NCI-H1436 treated with DMSO at 0.1 percent for 48 hours (cell line): ENCODE measurements at places on chromosomes 16 and 17.

DNA sequence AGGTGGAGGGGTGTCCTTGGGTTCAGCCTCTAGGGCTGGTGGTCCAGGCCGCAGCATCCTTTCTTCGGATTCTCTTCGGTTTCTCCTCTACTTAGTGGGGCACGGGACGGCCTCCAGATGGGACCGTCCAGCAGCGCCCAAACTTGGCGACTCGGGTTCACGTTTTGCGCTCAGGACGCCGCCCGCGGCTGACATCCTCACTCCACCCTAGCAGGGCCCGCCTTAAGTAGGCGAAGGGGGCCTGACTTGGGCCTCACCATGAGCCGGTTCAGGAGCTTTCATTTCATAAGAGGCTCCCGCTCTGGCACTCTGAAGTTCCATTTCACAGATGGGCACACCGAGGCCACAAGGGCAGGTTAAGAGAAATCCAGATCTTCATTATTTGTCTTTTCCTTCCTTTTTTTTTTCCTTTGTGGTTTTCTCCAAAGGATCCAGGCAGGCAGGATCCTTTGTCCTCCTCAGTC, 141.2 kb downstream of the SEC14L1 start:
- DNase-seq = no peak

DNA sequence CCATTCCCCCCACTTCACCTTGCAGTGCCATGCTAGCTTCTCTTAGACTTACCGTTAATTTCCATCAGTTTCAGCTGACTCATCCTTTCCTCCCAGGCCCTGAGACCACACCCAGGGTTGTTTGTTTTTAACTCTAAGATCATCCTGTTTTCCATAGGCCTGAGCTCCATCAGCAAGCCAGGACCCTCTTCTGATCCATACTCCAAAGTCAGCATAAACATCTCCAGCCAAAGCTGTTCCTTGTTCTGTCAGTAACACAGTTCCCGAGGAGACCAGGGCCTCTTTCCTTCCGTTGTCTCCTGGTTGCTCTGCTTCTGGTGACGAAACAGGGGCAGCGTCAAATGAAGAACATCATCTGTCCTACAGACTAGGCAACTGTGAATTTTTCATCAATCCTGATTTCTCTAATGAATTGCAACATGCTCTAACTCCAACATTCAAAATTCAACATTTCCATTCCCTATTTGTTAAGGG, 83.8 kb upstream of the HNF1B start:
- DNase-seq = no peak

DNA sequence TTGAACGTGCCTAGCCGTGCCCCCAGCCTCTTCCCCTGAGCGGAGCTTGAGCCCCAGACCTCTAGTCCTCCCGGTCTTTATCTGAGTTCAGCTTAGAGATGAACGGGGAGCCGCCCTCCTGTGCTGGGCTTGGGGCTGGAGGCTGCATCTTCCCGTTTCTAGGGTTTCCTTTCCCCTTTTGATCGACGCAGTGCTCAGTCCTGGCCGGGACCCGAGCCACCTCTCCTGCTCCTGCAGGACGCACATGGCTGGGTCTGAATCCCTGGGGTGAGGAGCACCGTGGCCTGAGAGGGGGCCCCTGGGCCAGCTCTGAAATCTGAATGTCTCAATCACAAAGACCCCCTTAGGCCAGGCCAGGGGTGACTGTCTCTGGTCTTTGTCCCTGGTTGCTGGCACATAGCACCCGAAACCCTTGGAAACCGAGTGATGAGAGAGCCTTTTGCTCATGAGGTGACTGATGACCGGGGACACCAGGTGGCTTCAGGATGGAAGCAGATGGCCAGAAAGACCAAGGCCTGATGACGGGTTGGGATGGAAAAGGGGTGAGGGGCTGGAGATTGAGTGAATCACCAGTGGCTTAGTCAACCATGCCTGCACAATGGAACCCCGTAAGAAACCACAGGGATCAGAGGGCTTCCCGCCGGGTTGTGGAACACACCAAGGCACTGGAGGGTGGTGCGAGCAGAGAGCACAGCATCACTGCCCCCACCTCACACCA, 724 bp downstream of the GAA start:
- no peak for DNase-seq

DNA sequence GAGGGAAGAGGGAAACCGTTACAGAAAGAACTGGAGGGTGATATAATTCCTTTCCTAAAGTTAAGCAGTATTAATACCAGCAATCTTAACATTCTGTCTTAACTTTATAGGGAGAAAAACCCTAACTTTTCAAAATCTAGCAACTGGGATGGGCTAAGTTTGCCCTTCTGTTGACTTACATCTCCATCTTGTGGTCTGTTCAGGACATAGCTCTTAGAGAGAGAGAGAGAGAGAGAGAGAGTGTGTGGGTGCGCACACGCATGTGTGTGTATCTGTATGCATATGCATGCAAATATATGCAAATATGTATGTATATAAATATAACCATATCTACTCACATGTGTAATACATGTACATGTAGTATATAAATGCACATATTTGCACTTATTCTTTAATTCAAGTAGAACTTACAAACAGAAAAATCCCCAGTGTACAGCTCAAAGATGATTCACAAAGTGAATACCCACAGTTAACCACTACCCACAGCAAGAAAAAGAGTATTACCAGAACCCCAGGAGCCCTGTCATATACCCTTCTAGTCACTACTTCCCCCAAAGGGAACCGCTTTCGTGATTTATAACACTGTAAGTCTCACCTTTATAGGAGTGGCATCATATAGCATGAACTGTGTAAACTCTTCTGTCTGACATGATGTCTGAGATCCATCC, 46.5 kb downstream of the STX8 start:
- DNase-seq = no peak

GRCh38 chr17:48441231-48441711, 11.3 kb upstream of the SKAP1 start:
- no peak for DNase-seq

DNA sequence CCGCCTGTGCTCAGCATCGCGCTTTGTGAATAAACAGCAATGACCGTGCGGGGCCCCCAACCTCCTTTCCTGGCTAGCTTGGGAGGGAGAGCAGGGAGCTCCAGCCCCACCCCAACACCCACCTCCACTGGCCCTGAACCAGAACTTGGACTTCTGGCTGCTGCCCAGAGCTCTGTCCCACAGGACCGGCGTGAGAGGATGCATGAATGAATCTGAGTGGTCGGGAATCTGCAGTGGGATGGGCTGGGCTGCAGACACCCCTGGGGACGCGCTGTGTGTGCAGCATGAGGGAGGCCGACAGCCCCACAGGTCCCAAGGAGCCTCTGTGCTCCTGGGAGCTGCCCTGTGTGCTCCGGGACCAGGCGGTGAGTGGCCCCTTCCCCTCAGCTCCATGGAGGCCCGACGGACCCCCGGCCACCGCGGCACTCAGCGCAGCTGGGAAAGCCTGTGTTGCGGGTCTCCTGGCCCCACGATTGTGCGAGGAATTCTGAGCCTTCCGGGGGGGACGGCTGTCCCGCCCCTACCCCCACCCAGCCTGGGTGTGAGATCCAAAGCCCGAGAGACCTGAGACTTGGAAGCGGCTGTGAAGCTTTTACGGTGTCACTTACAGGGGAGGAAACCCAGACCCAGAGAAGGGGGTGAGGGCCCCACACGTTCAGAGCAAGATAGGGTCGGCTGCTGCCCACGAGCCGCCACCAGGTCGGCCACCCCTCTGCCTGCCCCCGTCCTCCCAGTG, 5.4 kb downstream of the PIEZO1 start:
- no peak for DNase-seq

- DNase-seq = no peak
Observed at GRCh38 chr17:14373614-14374259, 72.9 kb downstream of the HS3ST3B1 start.
